ENCODE measurements at places on chromosomes 2 and 18. TPM values are rescaled to one million over a fixed set of nuclear protein-coding genes. Genes with fewer than 3 reads are reported as not detected.
A peak's percentile ranks its signal among the peaks of the same experiment; 100 is the strongest.

Gene RABL2A
- total RNA-seq = 6.5 TPM

Gene KCTD1
- 18.0 TPM for total RNA-seq

Gene DHRS9
- total RNA-seq = not detected

Gene G6PC2
- total RNA-seq = not detected

Gene C2orf72
- total RNA-seq = 1.6 TPM

Gene PTRHD1
- total RNA-seq = 34.6 TPM

Gene UGT1A6
- total RNA-seq = not detected

DNA sequence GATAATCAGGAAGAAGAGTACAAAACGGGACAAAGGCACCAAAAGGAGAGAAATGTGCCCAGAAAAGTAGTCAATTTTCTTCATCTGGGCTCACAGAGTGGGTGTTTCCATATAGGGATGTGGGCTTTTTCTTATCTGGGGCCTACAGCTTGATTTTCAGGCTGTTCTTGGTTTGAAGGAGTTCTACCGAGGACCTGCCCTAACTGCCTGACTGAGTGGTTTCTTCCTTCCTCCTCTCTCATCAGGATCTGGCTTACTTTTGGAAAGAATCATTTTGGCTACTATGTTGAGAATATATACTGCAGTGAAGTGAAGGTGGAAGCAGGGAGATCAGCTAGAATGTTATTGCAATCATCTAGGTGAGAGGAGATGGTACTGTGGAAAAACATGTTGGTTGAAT, 316.7 kb downstream of the LRP1B start:
- DNase-seq = no peak

- DNase-seq = peak; percentile 33
Measured at GRCh38 chr18:63956755-63957154, 7.7 kb downstream of the HMSD start.

DNA sequence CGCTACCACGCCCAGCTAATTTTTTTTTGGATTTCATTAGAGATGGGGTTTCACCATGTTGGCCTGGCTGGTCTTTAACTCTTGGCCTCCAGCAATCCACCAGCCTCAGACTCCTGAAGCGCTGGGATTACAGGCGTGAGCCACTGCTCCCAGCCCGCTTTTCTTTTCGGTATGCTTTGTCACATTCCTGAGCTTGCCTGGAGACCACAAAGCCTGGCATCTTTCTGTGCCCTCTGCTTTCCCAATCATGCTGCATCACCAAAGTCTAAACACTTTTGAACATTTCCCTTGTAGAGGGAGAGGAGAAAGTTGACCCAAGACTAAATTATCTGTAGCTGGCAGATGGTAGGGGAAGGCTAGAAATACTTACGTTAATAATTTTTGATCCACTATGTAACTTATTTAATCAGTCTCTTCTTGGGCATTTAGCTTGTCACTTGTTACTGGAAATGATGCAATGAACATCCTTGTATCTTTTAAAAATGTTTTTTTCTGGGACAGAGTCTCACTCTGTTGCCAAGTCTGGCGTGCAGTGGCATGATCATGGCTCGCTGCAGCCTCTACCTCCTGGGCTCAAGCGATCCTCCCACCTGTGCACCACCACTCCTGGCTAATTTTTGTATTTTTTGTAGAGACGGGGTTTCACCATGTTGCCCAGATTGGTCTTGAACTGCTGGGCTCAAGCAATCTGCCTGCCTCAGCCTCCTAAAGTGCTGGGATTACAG, 2.7 kb upstream of the NPC1 start:
- peak; percentile 91 for DNase-seq

- no peak for DNase-seq
Measured at GRCh38 chr18:38933910-38934510, 1368.4 kb upstream of the CELF4 start.

GRCh38 chr2:231392431-231393148, 2.9 kb upstream of the B3GNT7 start:
- no peak for DNase-seq

GRCh38 chr2:217631115-217631514, 371.7 kb downstream of the TNS1 start:
- no peak for DNase-seq

DNA sequence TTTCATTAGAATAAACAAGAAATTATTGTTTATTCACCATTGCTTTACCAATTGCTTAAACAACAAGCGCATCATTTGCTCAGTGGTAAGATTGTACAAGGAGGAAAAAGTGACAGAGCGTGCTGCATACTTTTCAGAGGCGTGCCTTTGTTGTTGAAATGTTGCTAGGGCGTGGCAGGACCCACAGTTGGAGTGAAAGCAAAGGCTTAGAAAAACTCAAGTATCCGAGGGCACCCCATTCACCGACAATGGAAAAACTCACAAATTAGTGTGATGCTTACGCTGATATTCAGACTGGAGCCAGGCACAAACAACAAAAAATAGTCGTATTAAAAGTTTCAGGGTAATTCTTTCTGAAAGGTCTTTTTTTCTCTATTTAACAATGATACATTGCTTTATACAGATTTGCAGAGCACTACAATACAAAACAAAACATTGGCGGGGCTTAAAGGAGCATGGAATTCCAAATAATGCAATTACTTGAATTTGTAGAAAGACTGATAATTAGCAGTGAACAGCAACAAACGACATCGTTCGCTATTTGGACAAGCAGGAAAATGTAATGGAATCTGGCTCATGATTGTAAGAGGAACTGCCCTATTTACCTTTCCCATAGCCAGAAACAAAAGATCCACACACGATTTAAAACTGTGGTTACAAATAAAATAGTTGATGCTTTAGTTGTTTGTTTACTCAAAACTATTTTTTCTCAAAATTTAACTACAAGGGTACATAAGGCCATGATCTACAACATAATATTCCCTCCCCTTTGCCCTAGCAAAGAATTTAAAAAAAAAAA, 37.8 kb upstream of the RTTN start:
- peak; percentile 35 for DNase-seq

DNA sequence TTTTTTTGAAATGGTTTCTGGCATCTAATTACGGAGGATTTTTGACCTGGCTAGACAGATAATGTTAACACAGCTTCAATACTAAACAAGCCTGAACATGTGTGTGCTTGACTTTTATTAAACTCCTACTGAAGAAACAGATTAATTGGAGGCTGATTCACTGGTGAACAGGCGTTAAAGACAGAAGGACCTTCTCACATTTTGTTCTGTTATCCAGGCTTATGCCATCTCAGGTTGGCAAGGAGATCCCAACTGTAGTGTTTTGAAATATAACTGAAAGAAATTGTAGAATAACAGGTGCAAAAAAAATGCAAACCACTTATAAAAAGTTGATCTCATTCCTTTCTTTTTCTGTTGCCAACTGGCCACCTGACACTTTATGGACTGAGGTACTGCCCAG, 269.6 kb downstream of the ARHGAP15 start:
- DNase-seq = no peak

DNA sequence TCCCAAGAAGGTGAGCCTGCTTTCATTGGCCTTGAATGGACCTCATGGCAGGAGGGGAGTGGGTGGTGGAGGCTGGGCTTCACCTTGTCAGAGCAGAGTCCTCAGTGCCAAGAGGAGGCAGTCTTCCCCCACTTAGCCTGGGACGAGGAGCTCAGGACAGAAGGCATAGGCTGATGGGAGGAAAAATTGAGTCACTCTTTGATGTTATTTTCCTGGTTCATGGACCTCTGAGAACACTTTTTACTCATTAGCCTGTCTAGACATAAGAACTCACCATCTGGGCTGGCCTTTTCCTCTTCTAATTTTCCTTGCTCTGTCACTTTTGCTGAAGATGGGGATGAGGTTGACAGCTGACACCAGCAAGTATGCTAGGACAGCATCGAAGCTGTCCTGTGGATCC, 225.7 kb upstream of the TNP1 start:
- DNase-seq = peak; percentile 56

GRCh38 chr2:178700922-178701342, 106.3 kb downstream of the TTN start:
- DNase-seq = peak; percentile 9

DNA sequence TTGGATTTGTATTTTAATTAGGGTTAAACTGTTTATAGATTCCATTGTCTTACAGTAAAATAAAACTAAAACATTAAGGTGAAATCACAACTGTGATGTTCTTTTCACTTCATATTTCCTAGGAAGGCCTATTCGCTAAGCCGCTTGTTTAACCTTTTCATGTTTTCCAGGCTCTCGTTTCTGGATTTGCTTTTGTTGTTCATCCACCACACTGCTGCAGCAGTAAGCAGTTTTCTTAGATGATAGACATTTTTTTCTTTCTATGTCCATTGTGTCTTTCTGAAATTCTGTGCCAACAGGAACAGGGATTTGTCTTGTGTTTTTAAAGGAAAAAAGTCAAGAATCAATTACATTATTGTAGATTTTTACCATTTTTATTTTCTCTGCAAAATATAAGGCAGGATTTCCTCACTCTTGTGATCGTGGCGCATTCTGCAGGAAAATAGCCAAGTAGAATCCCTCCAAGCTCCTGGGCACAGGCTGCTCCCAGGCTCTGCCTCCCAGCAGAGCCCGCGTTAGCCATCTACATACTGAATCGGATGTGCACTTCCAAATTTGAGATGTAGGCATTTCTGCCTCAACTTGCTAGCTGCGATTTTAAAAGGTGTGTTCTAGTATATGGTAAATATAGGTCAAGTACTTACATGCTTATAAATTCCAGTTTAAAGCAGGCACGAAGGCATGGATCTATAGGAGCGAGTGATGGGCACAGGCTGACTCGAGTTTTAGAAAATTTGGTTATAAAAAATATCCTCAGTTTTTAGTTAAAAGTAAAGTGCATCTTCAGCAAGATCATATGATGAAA, 10.2 kb downstream of the TSHZ1 start:
- DNase-seq = no peak

- no peak for DNase-seq
Measured at GRCh38 chr2:213166109-213166508, 14.7 kb upstream of the IKZF2 start.

GRCh38 chr2:237306083-237306786, 107.7 kb downstream of the COL6A3 start:
- peak; percentile 84 for DNase-seq

Data from M059J (cell line).